Globus pallidus (tissue), 1 donor: ENCODE measurements at places on chromosomes 12 and 14.

DNA sequence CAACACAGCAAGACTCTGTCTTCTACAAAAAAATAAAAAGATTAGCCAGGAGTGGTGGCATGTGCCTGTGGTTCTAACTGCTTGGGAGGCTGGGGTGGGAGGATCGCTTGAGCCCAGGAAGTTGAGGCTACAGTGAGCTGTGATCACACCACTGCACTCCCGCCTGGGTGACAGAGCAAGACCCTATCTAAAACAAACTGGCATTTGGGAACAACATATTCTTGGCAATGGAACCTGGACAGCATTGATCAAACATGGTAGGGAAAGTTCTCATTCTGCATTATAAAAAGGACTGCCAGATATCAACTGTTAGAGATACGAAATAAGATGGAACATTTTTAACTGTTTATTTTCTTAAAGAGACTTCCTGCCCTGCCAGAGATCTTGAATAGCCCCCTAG lies 81.5 kb downstream of the PPP2R5C start:
- DNase-seq: no peak

DNA sequence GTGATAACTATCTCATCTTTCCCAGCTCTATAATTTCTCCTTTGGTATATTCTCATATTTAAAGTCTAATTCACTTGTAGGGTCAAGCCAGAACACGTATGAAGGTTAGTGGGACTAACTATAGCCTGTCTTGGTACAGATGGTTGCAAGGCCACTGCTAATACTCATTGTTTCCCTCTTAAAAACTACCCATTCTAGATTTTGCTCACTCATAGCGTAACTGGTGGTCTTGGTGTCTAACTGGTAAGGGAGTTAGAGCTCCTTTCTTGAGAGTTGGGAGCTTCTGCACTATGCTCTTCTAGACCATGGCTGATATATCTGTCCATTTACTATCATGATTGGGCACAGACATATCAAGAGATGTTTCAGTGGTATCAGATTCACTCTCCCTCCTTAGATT lies 8.8 kb downstream of the MGP start:
- DNase-seq: no peak

GRCh38 chr12:97482143-97482693 lies 19.6 kb downstream of the RMST start:
- no peak for DNase-seq

GRCh38 chr14:25412998-25413397 lies 363.1 kb upstream of the STXBP6 start:
- DNase-seq: no peak

DNA sequence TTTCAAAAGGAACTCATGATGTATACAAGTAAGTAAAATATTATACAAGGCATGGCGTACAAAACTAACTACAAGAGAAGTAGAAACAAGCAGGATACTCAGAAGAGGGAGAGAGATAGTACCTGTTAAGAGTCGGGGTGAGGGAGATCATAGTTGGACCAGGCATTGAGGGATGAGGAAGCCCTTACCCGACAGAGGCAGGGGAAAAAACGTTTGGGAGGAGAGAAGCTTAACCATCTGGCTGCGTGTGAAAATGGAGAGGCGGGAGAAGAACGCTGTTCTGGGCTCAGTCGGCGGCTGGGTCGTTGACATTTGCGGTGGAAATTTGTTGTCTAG lies 575 bp upstream of the FMNL3 start:
- DNase-seq: no peak

DNA sequence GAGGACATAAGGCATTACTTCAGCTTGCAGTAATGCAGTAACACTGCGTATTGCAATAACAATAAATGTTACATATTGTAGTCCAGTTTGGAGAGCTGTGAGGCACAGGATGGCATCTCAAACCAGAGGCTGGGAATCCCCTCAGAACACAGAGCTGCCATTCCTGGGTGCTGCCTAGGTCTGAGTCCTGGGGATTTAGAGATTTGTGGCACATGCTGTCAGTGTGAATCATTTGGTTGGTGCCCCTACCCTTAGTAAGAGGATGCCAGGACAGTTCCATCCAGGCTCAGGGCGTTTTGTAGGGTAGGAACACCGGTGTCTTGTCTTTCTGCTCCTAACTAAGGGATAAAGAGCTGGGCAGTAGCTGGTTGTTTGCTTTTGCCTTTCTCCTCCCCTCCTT lies 22.5 kb downstream of the ZFHX2 start:
- no peak for DNase-seq

- DNase-seq: no peak
These were observed 196.6 kb downstream of the GLT1D1 start for GRCh38 chr12:129049917-129050316.

DNA sequence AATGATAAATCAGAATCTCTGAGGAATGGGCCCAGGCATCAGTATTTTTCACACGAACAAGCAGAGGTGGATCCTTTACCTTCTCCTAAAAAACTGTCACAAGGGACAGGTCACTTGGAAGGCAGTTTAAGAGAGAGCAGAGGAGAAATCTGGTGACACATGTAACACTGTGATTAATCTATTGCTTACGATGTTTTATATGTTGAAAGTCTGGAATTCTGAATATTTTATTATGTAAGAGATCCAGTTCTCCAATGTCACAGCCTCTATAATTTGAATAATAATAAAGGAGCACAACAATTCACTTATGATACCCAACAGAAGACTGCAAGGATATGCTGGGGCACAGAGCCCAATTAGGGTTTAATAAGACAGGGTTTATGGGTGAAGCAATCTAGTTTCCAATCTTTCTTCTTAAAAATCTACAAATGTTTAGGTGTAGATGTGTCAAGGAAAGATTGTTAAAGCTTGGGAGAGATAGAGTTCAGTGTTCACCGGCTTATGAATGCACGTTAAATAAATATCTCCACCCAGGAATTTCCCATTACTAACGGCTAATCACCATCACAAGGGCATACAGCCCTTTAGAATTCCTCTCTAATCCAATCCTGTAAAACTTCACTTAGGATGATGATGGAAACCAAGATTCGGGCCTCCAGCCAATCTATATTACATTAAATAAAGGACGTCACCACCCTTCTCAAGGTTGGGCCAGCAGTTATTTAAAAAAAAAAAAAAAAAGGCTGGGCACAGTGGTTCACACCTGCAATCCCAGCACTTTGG lies 23.4 kb downstream of the DUSP16 start:
- no peak for DNase-seq

- DNase-seq: no peak
These were observed 42.8 kb upstream of the CORO1C start for GRCh38 chr12:108773798-108774788.

- DNase-seq: no peak
These were observed 206.8 kb downstream of the NUAK1 start for GRCh38 chr12:105931762-105932570.

- no peak for DNase-seq
These were observed 638.5 kb upstream of the FLRT2 start for GRCh38 chr14:84891404-84891803.

- DNase-seq: no peak
These were observed 60.3 kb upstream of the GALNT9 start for GRCh38 chr12:132389526-132390286.

DNA sequence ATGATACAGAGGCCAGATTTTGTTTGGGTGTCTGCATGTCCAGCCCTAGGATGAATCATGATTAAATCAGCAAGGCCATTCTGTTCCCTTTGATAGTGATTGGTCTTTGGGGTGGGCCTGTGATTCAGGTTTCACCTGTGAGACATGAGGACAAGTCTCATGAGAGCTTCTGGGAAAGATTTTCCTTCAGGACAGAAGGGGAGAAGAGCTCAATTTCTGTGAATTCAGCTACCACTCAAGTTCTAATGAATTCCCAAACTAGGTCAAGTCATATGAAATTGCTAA lies 73.4 kb downstream of the ZNF664 start:
- no peak for DNase-seq

DNA sequence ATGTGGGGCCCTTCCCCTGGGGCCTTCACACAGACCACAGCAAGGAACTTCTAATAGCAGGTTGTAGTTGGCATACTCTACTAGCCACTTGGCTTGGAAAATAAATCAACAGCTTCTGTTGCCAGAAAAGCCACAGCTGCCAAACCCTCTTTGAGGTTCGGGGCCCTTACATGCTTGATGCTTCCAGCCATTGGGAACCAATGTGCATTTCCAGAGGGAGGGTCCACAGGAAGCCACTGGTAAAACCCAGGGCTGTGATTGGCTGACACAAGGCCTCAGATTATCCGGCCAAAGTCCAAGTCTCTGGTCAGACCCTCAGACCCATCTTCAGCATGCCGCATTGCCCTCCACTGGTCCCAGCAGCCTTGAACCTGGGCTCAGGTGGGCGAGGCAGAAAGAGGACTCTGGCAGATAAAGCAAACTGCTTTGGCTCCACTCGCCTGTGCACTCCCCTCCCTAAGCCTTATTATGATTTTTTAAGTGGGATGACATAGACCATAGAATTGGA lies 214.4 kb downstream of the BCL11B start:
- no peak for DNase-seq

GRCh38 chr12:25972783-25973182 lies 14.3 kb downstream of the RASSF8 start:
- DNase-seq: no peak

- peak; percentile 10 for DNase-seq
These were observed 636 bp downstream of the GOLGA3 start for GRCh38 chr12:132827763-132828703.

GRCh38 chr14:94400422-94400841 lies 12.0 kb upstream of the SERPINA1 start:
- DNase-seq: no peak

DNA sequence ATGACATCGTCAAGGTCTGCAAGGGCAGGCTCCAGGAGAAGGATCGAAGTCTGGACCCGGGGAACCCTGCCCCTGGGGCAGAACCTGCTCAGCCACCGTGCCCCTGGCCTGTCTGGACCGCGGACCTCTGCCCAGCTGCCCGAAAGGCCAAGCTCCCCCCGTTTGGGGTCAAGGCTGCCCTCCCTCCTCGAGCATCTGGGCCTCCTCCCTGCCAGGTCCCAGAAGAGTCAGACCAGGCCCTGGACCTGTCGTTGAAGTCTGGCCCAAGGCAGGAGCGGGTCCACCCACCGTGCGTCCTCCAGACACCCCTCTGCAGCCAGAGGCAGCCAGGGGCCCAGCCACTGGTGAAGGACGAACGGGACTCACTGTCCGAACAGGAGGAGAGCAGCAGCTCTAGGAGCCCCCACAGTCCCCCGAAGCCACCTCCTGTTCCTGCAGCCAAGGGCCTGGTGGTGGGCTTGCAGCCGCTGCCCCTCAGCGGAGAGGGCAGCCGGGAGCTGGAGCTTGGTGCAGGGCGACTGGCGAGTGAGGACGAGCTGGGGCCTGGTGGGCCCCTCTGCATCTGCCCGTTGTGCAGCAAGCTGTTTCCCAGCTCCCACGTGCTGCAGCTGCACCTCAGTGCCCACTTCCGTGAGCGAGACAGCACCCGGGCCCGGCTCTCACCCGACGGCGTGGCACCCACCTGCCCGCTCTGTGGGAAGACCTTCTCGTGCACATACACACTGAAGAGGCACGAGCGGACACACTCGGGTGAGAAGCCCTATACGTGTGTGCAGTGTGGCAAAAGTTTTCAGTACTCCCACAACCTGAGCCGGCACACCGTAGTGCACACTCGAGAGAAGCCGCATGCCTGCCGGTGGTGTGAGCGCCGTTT lies 856 bp downstream of the ZBTB42 start:
- no peak for DNase-seq
